Stimulated activated CD4-positive, alpha-beta T cell treated with anti-CD3 and anti-CD28 coated beads, Interleukin-12 subunit alpha, Interleukin-12 subunit beta, amount 100 ng/mL, for 24 hours (primary cell): ENCODE measurements at places on chromosomes 6 and 20.

- DNase-seq, result no peak
These were observed 226.9 kb downstream of the TFAP2B start for GRCh38 chr6:51045548-51045947.

- no peak for DNase-seq
These were observed 185.4 kb upstream of the SLC24A3 start for GRCh38 chr20:19026901-19027644.

DNA sequence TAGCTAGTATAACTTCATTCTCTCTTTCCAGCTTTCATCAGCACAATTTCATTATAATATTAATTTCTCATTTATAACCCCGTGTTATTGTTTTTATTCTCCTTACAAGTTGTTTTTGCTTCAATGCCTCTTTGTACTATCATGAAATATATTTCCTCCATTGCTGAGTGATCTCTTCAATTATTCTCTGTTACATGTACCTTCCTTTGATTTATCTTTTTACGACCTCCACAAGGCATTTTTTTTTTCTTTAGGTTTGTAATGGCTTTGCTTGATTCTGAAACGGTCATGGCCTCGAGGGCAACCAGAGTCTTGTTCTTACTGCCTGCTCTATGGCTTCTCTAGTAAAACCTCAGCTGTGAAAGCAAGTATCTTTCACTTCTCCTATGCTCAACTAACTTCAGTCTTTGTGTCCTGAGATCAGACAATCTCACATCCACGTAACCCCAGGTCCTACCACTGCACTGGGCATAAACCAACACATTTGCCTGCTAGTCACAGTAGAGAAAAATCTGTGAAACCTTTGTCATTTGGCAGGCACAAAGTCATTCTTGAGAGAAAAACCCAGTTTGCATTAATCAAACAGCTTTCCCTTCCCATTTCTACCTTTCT, 119.9 kb downstream of the UST start:
- no peak for DNase-seq

- DNase-seq, result no peak
These were observed 72.3 kb downstream of the SLC16A10 start for GRCh38 chr6:111159633-111160032.

DNA sequence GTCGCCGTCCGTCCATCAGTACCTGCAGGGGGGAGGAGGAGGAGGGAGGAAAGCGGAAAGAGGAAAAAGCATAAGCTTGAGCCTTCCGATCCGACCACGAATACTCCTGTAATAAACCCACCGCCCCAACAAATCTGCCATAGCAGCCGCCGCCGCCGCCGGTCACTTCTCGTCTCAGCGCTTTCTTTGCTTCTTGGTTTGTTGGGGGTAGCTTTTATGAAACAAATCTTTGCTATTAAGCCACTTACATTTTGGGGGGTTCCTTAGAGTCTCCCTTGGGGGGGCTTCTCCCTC, 277 bp downstream of the ADGRB3 start:
- no peak for DNase-seq

- DNase-seq, result peak; percentile 60
These were observed 29.0 kb downstream of the HNF4A start for GRCh38 chr20:44384423-44385027.

GRCh38 chr6:169808608-169808967, 57.2 kb downstream of the ERMARD start:
- no peak for DNase-seq

DNA sequence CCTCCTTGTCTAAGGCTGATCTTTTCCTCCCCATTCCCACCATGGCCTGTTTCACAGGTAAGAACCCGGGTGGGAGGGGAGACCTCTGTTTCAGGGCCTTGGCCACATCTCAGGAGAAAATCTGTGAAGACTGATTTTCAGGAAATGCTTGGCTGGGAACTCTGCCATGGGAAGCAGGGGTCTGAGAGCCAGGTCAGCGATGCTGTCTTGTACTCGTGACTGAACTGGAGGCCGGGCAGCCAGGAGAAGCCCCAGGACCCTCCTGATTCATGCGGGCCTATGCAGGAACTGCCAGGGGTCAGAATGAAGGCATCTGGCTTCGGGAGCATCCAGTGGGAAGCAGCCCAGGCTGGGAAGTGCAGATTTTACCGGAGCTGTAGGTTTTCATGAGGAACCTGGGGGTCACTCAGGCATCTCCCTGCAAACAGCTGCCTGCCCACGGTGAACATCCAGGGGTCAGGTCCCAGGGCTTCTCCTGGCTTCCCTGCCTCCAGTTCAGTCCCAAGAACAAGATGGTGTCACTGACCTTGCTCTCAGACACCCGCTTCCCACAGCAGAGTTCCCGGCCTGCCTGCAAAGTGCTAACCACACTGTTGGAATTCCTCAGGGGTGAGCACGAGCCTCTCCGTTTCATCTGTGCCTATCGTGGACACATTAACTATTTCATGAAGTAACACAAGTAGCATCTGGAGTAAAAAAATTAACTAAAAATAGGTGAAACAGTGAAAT, 90.2 kb upstream of the SULF2 start:
- DNase-seq, result no peak

- DNase-seq, result no peak
These were observed 191.5 kb downstream of the MCHR2 start for GRCh38 chr6:99802396-99803031.

DNA sequence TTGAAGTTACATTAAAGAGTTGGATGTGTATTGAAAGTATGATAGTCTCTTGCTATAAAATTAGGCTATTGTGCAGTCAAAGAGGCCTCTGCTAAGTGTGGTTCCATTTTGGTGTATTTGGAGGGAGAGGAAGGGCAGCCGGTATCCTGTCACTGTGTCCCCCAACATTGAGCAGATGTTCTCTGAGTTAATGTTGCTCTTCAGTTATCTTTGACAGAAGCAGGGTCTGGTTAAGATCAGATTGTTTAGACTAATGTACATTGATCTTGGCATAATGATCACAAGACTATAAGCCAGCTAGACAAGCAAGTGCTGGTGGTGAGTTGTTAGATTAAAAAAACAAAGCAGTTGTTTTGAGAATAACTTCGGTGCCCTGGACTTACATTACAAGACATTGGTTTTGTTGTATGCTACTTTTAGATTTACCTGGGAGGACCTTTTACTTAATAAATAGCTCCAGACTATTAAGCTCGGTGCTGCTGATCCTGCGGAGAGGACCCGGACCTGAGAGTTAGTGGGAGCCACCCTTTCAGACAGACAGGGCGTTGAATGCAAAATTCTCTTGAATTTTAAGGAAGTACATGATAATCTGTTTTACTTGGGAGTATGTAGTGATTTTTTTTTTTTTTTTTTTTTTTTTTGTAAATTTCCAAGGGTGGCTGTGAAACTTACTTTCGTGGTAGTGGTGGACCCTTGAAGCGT, 97.8 kb downstream of the JARID2 start:
- DNase-seq, result no peak

- no peak for DNase-seq
These were observed 20.3 kb upstream of the TENT5A start for GRCh38 chr6:81772741-81773140.

- no peak for DNase-seq
These were observed 51.8 kb upstream of the APCDD1L start for GRCh38 chr20:58566981-58567380.

- no peak for DNase-seq
These were observed 98.2 kb downstream of the PSMG4 start for GRCh38 chr6:3356824-3357420.

DNA sequence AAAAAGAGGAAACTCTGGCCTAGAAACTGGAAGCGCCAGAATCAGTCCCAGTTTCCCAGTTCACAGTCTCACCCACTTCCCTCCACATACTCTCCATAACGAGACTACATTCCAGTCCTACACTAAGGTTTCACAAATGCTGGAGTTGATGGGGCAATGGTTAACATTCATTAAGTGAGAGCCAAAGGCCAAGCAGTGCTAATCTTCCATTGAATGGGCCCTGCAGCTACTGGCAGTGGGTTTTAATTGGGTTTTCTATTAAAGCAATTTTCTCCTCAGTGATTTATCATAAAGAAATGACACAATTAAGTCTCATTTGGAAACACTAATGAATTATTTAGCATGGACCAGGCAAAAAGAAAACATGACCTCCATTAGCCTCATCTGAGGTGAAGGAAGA, 20.8 kb upstream of the NRSN1 start:
- no peak for DNase-seq

GRCh38 chr20:25222461-25223178, 25.3 kb upstream of the PYGB start:
- DNase-seq, result no peak

GRCh38 chr20:61299618-61300017, 47.6 kb downstream of the CDH4 start:
- DNase-seq, result no peak

- DNase-seq, result no peak
These were observed 22.7 kb upstream of the MOCS1 start for GRCh38 chr6:39956936-39957335.

GRCh38 chr20:59355242-59355641, 54.8 kb downstream of the EDN3 start:
- no peak for DNase-seq

DNA sequence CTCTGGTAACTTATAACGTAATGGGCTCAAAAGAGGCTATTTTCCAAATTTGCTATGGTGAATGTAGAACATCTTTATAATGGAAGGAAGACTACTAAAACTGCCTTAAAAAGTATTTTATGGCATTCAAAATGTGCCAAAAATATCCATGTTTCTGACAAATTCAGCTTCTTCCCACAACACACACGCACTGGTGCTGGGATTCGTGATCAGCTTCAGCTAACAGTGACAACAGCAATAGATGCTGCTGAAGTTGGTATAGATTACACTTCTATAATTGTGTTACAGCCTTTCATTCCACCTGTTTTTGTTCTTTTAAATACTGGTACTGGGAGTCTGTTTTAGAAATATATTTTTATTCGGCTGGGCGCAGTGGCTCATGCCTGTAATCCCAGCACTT, 19.0 kb downstream of the NUDT3 start:
- no peak for DNase-seq

GRCh38 chr20:44071057-44071456, 115.9 kb downstream of the JPH2 start:
- no peak for DNase-seq

- no peak for DNase-seq
These were observed 496.3 kb downstream of the DHX35 start for GRCh38 chr20:39458452-39458851.

GRCh38 chr6:63600136-63600535, 27.9 kb downstream of the LOC128125822 start:
- no peak for DNase-seq

GRCh38 chr6:112407101-112407590, 60.0 kb downstream of the RFPL4B start:
- DNase-seq, result no peak

GRCh38 chr20:48583801-48584200, 244.0 kb downstream of the PREX1 start:
- no peak for DNase-seq

DNA sequence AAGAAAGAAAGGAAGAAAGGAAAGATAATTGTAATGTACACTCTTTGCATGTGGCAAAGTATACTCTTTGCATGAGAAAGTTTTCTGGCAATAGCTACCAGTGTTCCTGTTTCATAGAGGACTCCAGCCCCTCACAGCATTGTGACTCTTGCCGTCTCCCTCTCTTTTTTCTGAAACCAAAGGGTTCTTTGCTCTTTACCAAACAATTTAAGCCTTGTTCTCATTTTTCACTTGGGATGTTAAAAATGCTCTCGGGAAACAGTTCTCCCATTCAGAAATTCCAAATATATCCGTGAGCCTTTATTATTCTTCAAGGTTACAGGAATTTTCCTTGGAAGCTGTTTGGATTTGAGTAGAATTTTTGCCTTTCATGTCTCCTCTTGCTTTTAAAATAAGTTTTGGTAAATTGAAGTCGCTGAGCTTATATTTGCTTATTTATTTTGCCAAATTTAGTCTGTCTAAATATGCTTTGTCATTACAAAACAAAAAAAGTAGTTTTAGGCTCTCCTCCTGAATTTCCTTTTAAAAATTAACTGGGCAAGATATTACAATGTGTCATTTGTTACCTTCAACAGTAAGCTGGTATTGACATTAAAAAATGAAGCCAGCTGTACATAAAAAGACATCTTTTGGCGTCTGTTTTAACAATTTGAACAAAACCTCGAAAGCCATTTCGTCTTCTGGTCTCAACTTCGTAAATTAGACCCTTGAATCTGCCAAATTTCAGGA, 103.8 kb upstream of the ARMC2 start:
- no peak for DNase-seq

DNA sequence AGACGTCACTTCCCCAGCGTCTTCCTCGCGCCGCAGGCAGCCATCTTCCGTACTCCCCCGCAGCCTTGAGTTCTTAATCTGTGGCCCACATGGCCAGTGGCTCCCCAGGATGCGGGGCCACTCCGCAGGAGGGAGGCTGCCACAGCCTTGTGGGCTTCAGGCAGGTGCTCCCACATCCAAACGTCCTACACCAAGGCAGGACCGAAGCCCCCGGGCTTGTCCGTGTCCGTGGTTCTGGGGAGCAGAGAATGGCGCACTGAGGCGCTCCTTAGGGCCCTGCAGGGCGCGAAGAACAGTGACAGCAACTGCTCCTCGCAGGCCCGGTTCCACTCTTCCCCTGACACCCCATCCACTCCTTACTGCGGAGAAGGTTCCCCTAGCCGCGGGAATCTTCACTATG, 755.8 kb downstream of the PRIM2 start:
- DNase-seq, result no peak

GRCh38 chr6:145480024-145480423, 255.3 kb downstream of the EPM2A start:
- DNase-seq, result no peak

- DNase-seq, result peak; percentile 5
These were observed 25.3 kb downstream of the TBC1D7 start for GRCh38 chr6:13302751-13303667.

GRCh38 chr6:30399390-30400058, 54.6 kb downstream of the RPP21 start:
- DNase-seq, result no peak

DNA sequence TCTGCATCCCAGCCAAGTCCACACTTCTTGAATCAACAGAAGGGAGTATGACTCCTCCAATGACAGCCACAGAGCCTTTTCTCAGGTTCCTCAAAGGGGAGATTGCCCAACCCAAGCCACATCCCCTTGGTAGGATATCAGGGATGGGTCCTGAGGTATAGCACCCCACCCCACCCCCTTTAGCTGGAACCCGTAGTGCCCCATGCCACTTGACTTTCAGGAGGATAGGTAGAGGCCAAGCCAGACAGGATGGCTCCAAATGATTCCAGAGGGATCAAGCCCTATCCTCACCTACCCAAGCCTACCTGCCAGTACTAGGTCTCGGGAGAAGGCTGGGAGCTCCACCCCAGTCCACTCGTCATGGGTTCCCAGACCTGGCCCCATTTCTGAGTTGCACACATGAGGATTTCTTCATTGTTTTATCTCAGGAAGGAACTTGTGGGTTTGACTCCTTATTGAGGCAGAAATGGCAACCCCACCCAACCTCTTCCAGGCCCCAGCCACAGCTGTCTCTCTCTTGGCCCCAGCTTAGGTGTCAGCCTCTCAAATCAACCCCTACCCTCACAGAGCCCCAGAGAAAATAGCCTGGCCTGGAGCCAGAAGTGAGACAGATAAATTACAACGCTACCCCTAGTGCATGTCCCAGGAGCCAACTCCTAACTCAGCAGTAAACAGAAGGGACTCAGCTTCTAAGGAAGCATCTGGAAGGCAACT, 3.6 kb downstream of the CCND3 start:
- no peak for DNase-seq

- DNase-seq, result no peak
These were observed 34.4 kb downstream of the TGM3 start for GRCh38 chr20:2330090-2330695.
